Glutamatergic neuron (in vitro differentiated cells): ENCODE measurements at places on chromosomes 3 and 15. TPM values are rescaled to one million over a fixed set of nuclear protein-coding genes. Genes with fewer than 3 reads are reported as not detected.

Gene KCTD6
- total RNA-seq: 21.1 TPM

GRCh38 chr3:25653322-25653721 lies 11.4 kb downstream of the TOP2B start:
- no peak for DNase-seq

DNA sequence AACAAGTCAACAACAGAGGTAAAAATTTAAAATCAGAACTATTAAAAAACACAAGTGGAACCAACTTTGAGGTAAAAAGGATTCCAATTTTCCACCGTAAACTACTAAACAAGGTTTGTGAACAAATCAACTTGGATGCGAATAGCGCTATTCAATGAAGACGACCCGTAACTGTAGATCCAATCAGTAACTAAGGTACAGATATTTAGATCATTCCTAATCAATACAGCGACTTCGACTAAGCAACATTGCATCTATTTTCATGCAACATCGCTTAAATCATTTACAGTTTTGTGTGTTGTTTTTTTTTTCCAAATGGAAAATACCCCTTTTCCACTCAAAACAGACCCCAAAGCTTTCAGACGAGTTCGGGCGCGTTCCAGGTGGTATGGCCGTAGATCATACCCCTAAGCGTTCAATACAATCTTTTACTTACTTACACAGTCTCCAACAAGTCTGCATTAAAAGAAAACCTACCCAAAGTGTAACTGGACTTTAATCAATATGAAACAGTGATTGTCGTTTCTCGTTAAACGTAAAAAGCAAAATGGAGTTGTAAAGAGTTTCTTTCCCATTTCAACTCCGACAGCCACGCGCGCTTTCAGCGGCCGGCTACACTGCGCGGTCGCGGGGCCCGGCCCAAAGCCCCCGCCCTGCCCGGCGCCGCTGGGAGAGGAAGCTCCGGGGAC lies 786 bp downstream of the RHOA start:
- DNase-seq: no peak

DNA sequence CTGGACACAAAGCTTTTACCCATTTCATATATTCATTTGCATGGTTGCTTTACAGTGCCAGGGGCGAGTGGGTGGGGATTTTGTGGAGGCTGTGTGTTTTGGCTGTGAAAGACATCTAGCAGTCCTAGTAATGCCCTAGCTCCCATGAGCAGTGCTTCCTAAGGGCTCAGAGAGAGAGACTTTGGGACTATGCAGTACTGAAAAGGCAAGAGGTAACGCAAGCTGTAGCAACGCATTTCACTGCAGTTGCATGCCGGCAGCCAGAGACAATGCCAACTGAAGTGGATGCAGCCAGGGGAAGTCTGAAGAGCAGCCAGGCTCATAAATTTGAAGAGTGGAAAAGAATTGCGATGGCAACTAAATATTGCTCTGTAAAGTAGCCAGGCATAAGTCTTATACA lies 27.4 kb upstream of the ATP10A start:
- DNase-seq: no peak

DNA sequence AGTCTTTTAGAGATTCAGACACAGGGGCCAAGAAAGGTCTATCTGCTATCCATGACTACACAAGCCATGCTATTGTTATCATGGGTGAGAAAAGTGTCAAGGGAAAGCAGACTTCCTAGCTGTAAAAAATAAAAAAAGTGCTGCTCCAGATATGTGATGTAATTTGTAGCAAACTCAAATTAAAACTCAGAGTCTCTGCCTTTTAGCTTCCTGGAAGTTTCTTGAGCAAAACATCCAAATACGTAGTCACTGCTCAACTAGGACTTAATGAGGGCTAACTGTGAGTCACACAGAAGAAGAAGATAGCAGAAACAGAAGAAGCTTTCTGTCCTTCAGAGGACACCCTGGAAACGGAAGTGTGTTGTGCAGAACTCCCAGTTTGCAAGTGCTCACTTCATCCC lies 393.4 kb upstream of the NR2F2 start:
- no peak for DNase-seq

Gene KCNH8
- 30.9 TPM for total RNA-seq

Gene HYPK
- total RNA-seq: 26.5 TPM

Gene SMCO1
- total RNA-seq: not detected

GRCh38 chr15:84737005-84737404 lies 11.4 kb upstream of the ZNF592 start:
- no peak for DNase-seq

DNA sequence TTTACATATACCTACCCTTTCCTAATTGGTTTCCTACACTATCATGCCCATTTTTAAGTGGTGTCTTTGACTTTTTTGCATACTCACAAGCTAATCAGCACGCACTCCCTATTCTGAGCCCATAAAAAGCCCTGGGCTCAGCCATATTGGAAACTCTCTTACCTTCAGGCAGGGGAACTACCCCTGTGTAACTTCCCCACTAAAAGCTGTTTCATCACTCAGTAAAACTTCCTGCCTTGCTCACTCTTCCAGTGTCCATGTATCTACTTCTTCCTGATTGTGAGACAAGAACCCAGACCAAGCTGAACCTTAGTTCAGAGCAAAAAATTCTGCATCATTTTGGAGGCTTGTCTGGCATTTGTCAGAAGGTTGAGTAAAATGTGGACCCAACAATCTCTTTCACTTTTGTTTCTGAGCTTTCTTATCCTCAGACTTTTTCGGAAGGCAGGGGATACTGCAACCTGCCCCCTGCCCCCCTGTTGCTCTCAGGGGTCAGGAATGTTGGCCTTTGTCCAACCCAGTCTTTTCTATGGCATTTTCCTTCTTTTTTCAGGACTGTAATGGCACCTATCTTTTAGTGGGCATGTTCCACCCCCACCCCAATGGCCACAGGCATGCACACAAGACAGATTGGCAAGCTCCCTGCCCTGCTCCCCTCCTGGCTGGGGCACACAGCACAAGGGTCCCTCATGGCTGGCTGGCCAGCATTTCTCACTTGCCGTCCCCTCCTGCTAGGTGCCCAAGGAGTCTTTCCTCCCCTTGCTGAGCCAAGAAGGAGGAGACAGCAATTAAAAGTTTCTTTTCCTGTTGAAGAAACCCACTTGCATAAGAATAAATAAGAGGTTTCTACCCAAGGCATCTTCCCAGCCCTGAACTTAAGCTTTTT lies 26.3 kb upstream of the TMEM45A start:
- no peak for DNase-seq
